Right renal cortex interstitium (tissue), 3 donors: ENCODE measurements at places on chromosomes 7 and 10.

- no peak for DNase-seq
These were observed 65.1 kb downstream of the BMPR1A start for GRCh38 chr10:86821388-86821999.

DNA sequence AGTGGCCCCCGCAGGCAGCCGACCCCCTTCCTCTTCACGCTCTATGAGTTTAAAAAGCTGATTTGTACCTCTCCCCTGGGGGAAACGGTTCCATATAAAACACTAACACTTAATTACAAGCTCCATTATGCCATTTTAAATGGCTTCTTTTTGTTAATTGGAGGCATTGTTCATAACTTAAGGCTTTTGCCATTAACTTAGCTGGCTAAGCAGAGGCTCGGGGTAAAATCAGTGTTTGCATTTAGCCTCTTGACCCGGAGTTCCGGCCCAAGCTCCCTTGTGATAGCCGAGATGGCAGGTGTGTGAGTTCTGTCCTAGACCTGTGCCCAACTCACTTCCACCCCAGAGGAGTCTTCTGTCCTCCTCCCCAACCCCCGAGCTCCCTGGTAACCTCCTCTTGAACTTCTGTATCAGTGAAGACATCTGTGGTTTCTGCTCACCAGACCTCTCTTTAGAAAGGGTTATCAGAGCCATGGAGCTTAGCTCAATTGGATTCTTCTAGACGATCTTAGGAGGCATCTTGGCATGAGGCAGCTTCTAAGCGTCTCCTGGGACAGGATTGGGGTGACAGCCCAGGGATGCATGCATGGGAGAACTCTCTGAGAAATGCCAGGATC lies 34.2 kb upstream of the SH2B2 start:
- DNase-seq: no peak

DNA sequence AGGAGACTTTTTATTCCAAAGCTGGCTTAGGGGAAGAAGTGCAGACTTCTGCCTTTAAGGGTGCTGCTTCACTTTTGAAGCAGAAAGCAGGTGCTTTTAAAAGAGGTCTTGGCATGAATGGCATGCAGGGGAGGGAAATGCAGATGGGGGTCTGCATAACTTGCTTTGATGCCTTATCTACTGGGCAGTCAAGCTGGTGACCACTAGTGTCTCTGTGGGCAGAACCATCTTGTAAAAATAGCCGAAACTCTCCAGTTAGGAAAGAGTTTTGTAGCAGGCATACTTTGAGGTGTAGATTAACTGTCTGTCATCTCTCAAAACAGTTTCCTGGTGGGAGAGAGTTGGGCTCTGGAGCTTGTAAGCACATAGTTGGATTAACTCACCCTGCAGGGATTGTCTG lies 9.9 kb upstream of the CTNNA3 start:
- no peak for DNase-seq

DNA sequence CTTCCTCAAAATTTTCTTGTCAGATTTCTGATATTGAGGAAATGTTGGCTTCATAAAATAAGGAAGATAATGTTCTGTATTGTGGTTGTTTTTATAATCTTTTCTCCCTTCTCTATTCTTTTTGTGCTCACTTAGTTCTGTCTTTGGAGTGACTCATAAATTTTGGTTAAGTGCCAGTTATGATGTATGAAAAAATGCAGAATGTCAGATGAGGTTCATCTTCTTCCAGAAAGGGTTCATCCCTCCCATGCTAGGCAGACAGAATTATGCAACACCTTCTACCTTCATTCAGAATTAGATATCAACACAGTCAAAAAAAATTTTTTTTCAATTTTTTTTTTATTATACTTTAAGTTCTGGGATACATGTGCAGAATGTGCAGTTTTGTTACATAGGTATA lies 36.6 kb upstream of the CYP2C19 start:
- no peak for DNase-seq

DNA sequence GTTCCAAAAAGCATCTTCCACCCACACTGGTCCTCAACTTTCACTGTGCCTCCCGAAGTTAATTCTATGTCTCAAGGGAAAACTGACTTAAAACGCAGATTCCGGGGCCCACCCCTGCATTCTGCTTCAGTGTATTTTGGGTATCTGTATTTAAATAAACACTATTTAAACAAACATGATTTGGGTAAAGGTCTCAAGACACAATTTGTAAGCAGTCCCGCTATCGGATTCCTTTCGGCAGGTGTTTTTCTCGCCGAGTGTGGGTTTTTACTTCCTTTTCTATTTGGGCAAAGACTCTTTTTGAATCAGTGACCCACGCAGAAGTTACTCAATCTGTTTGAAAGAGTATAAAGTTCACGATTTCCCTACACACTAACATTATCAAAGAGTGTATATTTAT lies 1.2 kb downstream of the PDIA4 start:
- no peak for DNase-seq

GRCh38 chr7:51827631-51828030 lies 511.0 kb upstream of the COBL start:
- peak; percentile 25 for DNase-seq

- DNase-seq: no peak
These were observed 10.6 kb upstream of the TSPAN14 start for GRCh38 chr10:80443531-80443974.

DNA sequence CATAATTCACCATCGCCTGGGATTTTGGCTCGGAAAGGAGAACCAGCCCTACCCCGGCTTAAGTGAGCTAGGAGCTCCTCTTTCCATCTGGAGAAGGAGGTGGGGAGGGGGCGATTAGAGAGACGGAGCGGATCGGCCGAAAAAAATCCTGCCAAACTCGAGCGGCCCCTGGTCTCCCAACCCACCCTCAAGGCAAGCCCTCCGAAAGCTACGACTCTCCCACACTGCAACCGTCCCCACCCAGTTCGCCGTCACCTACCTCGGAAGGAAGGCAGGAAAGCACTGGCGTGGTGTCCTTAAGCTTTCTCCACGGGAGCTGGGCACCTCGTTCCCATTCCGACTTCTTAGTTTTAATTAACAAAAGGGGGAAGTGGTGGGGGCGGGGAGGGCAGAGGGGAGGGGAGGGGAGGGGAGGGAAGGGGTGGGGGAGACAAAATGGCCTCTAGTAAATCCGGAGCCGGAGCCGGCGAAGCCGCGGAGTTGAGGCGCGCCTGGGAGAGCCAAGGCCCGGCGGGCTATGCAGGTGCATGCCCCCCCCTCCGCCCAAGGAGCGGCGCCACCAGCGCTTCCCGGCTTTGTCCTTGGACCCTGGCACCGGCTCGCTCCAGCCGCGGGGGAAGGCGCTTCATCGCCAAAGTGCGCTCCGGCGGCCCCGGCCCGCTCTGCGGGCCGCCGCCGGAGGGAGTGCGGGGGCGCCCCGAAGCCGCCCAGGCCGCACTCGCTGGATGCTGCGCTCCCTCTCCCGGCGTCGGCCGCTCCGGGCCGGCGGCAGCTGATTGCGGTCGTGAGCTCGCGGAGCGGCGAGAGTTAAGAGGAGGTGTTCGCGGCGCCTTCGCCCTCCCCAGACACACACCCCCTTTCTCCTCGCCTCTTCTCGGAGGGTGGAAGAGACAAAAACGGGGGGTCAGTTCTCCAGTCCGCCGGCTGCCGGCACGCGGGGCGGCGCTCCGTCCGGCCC lies at the start of gene LRRC4:
Gene LRRC4, minus strand, starts transcription at position 784 of the 958 bp plus-strand sequence. CDS start 797 bp downstream, outside the sequence.
- no peak for DNase-seq

DNA sequence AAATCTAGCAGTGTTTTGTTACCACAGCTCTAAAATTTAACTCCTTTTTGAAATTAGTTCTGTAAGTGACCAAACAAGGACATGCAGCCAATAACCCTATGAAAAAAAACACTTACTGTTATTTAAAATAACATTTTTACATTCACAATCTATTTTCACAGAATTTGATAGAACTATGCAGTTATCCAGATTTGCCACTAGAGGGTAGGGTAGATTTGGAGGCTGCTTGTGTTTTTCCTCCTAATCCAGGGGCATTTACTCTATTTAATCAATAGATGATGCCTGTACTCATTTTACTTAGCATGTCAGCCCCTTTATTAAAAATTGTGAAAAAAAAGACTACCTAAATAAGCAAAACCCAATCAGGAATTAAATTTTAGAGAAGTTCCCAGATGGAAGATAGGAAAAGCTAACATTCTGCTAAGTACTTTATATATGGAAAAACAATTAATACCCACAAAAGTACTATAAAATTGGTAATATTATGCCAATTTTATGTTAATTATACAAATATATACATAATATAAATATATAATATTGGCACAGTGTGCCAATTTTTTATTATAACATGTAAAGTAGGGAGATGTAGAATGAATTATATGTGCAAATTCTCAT lies 18.1 kb upstream of the LIPK start:
- no peak for DNase-seq

DNA sequence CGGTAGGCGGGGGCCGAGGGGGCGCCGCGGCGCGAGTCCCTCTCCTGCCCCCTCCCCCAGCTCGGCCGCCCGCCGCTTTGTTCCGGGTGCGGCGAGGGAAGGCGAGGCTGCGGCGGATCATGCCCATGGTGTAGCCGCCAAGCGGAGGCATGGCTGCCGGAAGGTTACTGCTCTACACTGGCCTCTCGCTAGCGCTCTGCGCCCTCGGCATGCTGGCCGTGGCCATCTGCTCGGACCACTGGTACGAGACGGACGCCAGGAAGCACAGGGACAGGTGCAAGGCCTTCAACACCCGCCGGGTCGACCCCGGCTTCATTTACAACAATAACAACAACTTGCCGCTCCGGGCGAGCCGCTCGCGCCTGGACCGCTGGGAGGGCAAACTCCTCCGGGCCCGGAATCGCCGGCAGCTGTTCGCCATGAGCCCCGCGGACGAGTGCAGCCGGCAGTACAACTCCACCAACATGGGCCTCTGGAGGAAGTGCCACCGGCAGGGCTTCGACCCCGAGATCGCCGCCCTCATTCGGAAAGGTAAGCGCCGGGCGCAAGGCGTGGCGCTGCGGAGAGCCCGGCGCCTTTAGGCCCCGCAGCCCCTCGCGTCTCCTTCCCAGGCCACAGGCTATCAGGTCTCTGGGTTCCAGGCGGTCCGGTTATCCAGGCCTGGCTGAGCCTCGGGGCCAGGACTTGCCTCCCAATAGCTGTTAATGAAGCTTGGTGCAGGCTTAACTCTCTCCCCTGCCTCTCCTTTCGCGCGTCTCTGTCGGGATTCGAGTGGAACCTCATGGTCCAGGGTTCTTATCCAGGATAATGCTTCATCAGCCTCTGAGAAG lies 513 bp downstream of the TMEM178B start:
- DNase-seq: no peak

- DNase-seq: no peak
These were observed 177.3 kb downstream of the KMT2E start for GRCh38 chr7:105191331-105191730.

DNA sequence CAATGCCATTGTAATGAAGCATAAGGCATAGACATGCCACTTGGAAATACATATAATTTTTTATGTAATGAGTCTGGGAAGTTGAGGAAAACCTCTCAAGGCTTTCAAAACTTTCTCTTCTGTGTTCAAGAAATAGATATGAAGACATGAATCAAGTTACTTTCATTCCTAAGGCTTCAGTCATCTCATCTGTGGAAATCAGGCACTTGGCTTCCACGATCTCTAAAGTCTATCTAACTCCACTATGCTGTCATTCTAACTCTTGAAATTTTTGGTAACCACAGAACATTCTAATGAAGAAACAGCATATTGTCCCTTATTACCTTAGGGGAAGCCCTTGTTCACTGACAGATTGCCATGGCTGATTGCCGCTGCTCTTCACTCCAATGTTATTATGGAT lies 242.6 kb downstream of the CNTNAP2 start:
- DNase-seq: no peak

- DNase-seq: no peak
These were observed 249.0 kb downstream of the C7orf25 start for GRCh38 chr7:42662862-42663261.

GRCh38 chr10:124010563-124011131 lies 82.8 kb downstream of the CHST15 start:
- DNase-seq: no peak

- DNase-seq: no peak
These were observed 63.6 kb downstream of the CCDC186 start for GRCh38 chr10:114110174-114110972.

GRCh38 chr7:50706469-50706937 lies 76.2 kb downstream of the GRB10 start:
- no peak for DNase-seq

GRCh38 chr10:127122831-127123230 lies 73.6 kb downstream of the INSYN2A start:
- no peak for DNase-seq

GRCh38 chr7:1404898-1405548 lies 54.2 kb downstream of the MICALL2 start:
- no peak for DNase-seq

- no peak for DNase-seq
These were observed 116.1 kb downstream of the GPR37 start for GRCh38 chr7:124649397-124650014.

- no peak for DNase-seq
These were observed 222.6 kb downstream of the MGMT start for GRCh38 chr10:129689671-129690071.

GRCh38 chr7:99997545-99998137 lies 17.8 kb upstream of the ZKSCAN1 start:
- DNase-seq: no peak

- no peak for DNase-seq
These were observed 76.0 kb downstream of the HIP1 start for GRCh38 chr7:75662579-75663301.

- no peak for DNase-seq
These were observed 92.1 kb downstream of the CH25H start for GRCh38 chr10:89114846-89115625.

DNA sequence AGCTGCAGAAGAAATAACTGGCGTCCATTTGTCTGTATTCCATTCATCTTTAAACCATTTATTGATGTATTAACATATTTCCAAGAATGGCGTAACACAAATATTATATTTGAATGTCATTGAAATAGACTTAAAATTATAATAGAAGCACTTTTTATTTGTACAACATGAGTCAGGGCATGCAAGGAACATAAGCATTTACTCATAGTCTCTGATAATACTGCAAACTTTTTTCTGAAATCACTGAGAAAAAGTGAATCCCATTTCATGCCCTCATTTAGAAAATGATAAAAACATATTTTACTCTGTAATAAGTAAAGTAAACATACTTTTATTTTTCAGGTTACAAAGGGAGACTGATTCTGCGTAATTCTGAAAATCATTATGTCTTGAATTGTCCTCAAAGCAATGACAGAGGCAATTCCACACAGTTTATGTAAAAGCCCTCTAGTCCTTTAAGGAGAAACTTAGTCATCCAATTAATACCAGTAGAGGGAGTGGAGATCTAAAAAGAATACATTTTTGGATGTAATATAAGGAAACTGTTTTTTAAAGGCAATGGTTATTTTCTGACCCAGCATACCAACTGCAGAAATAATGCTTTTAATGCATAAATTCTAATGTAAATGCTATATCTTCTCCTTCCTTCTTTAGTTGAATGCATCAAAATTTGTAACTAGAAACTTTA lies 58.1 kb downstream of the AGMO start:
- DNase-seq: no peak
